ENCODE measurements at places on chromosomes 6 and 20.

- peak; percentile 74 for DNase-seq
Observed at GRCh38 chr6:7261032-7261841, 51.8 kb downstream of the SSR1 start.

DNA sequence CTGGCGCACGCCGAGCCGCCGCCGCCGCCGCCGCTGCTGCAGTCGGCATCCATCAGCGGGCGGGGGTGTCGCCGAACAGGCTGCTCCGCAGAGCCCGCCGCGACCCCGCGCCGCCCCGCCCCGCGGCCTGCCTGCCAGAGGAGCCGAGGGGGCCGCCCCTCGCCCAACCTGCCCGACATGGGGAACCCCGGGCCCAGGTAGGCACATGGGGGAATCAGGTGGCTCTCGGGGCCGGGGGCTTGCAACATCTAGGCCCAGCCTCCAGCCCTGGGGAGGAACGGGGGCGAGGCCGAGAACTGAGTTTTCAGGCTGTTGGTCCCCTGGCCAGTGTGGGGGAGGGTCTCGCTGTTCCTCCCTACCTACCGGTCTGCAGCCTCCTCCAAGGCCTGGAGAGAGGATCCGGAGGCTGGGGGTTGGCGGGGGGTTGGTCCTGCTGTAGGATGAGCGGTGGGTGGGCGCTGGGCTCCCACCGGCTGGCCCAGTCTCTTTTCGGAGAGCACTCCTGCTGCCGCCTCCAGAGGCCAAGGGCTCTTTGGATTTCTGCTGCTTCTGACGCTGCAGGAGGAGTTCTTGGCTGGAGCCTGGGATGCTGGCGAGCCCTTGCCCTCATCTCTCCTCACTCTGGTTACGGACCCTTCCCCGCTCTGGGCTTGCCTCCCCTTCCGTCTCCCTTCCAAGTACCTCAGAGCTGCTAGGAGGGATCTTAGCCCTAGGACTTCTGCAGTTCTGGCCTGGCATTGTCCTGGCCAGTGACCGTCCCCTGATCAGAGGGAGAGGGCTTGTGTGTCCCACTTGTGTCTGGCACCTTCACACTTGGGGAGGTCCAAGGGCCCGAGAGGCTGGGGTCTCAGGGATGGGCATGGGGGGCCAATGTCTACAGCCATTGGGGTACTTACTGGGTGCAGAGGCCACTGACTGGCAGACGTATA lies at the start of gene EPB41L1:
Gene EPB41L1 (plus strand): TSS at position 41 of the 929 bp plus-strand sequence. CDS start 19,038 bp downstream, outside the sequence.
- no peak for DNase-seq

DNA sequence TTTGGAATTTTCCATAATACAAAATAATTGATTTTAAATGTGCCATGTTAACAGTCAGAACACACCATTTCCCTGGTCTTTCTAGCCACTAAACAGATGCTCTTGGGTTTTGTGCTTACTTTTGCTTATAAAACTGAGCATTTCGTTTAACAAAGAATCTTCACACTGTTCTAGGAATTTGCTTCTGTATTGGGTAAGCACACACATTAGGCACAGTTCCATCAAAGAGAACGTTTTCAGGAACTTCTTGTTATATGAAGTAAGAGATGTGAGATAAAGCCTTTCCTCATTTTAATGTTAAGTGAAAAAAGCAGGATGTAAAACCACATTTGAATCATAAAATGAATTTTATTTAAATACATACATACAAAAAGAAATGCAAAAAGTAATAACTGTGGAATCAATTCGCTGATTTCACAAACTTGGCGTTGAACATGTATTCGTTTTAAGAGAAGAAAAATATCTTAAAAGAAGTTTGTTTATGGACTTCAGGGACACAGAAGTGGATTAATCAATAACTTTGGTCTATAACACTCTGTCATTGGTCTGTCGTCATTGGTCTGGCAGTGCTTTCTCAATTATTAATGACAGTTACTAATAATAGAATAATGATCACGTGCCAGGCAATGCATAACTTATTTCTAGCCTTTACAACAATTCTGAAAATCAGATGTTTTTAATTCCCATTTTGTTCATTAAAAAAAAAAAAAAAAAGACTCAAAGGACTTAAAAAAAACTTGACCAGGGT lies 199.9 kb upstream of the PRDM1 start:
- DNase-seq: no peak

GRCh38 chr6:105163183-105163582 lies 16.6 kb downstream of the POPDC3 start:
- DNase-seq: no peak

DNA sequence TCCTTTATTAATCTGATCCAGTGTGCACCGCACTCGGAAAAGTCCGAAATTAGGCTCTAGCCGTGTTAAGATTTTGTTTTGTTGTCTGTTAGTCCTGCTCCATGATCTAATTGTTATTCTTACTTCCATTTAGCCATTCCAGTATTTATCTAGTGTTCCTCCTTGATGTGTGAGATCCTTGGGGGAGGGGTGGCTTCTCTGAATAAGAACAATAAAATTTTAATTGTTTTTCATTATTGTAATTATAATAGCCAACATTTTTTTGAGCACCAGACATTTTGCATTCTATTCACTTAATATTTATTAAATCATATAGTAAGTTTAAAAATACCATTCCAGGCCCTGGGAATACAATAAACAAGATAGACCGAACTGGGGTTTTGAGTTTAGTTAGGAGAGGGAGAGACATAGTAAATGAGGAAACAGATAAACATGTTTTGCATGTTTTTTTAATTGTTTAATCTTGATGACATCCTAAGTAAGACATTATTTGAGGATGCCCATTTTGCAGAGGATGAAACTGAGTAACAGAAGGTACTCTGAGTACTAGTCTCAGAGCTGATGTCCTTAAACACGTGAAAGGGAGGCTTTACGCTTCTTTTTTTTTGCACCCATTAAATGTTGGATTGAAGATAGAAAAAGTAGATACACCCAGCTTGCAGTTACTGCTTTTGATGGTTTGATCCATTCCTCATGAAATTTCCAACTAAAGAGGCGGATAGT lies 1.2 kb downstream of the CBFA2T2 start:
- no peak for DNase-seq

DNA sequence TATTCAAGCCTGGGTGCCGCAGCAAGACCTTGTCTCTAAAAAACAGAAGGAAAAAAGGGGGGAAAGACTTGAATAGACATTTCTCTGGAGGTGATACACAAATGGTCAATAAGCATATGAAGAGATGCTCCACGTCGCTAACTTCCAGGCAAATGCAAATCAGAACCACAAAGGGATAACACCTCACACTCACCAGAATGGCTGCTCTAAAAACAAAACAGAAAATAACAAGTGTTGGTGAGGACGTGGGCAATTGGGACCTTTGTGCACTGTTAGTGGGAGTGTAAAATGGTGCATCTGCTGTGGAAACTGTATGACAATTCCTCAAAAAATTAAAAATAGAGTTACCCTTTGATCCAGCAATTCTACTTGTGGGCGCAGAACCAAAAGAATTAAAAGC lies 48.4 kb upstream of the TULP1 start:
- no peak for DNase-seq

DNA sequence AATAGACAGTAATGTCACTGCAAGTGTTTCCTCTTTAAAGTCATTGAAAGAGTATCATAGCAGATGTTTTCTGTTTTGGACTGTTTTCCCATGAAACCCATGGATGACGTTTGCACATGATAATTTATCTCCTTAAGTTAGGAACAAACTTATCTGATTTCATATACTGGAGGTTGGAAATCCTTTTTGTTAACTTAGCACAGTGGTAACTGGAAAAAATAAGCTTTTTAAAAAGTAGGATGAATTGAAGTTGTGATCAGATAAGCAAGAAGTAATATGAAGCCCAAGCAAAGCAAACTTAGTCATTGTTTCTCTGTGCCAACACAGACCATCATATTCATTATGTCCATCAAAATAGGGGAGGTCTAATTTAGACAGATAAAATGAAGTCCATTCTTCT lies 61.6 kb downstream of the PLCB4 start:
- DNase-seq: no peak

GRCh38 chr6:108105571-108105970 lies 31.0 kb upstream of the OSTM1 start:
- DNase-seq: no peak

- DNase-seq: no peak
Observed at GRCh38 chr6:116764629-116764960, 924 bp downstream of the FAM162B start.

- peak; percentile 91 for DNase-seq
Observed at GRCh38 chr20:54179946-54180345, 6.2 kb upstream of the CYP24A1 start.

GRCh38 chr20:48051794-48052474 lies 266.7 kb upstream of the SULF2 start:
- peak; percentile 87 for DNase-seq

DNA sequence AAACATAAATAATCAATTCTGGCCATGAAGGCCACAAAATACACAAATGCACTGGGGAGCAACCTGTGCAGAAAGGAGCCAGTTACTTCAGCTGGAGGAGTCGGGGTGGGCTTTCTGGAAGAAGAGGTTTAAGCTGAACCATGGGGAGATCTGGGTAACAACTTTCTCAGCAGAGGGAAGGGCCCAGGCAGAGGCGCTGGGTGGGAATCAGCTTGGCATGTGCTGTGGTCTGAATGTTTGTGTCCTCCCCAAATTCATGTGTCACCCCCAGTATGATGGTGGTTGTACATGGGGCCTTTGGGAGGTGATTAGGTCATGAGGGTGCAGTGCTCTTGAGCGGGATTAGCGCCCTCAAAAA lies 107.9 kb downstream of the SYCP2 start:
- no peak for DNase-seq

DNA sequence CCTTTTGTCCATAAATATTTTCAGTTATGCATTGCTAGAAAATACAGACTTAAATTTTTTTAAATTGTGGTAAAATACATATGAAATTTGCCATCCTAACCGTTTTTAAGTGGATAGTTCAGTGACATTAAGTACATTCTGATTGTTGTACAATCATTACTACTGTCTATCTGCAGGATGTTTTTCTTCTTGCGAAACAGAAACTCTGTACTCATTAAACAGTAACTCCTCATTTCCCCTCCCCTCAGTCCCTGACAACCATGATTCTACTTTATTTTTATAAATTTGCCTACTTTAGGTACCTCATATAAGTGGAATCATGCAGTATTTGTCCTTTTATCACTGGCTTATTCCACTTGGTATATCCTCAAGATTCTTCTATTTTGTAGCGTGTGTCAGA lies 21.3 kb downstream of the TAF11 start:
- no peak for DNase-seq

DNA sequence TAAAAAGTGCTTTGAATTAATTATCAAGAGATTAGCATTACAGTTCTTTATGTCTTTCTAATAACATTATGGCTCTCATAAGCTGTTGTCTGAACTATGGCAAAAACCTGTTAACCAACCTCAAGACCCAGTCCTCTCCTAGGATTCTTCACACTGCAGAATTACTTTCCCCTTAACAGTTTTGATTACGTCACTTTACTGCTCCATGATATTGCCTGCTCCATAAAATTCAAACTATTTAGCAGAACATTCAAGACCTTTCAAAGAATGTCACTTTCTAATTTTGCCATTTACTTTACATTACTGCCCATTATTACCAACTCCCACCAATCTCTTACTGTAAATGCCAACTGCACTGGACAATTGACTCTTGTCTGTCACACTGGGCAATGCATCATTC lies 843.5 kb downstream of the PHF3 start:
- DNase-seq: no peak

DNA sequence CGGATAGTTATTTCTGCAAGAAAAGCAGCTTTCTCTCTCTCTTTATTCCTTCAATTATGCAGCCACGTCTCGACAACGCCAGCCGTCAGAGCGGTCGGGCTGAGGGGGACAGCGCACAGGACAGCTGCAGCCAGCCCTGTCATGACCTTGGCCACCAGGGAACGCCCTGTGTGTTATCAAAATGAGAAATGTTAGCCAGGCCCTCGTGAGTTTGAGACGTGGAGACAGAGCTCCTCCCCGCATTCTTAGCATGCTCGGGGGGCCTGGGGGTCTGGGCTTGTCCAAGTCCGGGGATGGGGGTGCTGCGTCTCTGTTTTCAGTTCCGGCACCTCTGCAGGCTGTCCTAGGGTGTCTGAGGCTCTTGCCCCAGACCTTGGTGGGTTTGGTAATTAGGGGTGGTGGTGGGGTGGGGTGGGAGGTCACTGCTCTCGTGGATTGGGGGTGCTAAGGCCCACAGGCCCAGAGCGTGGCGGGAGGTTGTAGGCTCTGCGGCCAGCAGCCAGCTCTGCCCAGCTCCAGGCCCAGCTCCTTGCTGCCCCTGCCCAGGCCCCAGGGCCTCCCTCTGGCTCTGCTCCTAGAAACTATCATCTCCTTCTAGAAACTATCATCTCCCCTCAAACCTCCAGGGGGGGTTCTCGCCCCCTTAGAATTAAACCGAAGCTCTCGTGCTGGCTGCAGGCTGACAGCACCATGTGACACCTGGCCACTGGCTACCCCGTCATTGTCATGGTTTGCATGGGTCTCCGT lies 54.3 kb upstream of the GATA5 start:
- DNase-seq: no peak

DNA sequence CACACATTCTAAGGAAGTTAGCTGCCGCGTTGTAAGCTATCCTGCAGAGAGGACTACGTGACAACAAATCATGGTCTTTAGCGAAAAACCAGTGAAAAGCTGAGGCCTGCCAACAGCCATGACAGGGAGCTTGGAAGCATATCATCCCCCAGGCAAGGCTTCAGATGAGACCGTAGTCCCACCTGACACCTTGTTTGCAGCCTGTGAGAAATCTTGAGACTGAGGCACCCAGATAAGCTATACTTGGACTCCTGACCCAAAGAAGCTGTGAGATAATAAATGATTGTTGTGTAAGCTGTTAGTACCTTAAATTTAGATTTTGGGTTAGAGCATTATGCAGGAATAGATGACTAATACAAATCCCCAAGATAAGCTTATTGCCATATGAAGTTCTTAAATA lies 45.4 kb upstream of the SENP6 start:
- DNase-seq: no peak

GRCh38 chr20:3797592-3798372 lies 1.7 kb downstream of the CDC25B start:
- DNase-seq: no peak

- DNase-seq: no peak
Observed at GRCh38 chr6:64233746-64234145, 598.1 kb downstream of the PHF3 start.

DNA sequence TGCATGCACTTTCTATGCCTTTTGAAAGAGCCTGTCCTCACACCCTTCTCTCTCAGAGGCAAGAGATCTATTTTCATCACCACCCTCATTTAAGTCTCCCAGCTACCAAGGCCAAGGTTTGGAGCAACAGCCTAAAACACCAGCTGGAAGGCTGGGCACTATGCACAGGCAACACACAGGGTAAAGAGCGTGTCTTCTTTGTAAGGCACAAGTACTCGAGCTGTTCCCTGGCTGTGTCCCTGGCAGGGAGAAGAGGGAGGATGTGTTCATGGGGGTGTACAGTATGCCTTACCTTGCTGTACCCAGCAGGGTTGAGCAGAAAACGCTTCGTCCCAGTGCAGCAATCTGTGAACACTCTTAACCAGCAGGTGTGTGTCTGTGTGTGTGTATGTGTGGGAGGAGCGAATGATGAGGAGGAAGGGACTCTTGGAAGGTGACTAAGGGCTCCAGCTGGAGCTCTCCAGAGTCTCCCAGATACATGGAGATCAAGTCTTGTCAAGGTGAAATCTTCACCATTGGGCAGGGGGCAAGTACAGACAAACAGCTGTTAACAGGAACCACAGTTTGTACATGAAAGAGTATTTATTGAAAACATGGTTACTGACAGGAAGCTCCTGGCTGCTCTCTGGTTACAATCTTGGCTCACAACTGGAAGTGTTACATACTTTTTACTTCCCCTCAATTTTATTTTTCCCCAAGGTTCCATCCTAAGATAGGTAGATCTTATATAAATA lies 40.8 kb downstream of the ELMO2 start:
- no peak for DNase-seq

Measured in PC-9 (cell line).